ENCODE measurements at places on chromosomes 11 and 22.

GRCh38 chr11:134398079-134398444 lies 14.0 kb downstream of the B3GAT1 start:
- no peak for DNase-seq

GRCh38 chr11:69066122-69067112 lies 17.7 kb downstream of the TPCN2 start:
- no peak for DNase-seq

- DNase-seq = no peak
Measured at GRCh38 chr11:85749287-85749834, 61.6 kb downstream of the SYTL2 start.

DNA sequence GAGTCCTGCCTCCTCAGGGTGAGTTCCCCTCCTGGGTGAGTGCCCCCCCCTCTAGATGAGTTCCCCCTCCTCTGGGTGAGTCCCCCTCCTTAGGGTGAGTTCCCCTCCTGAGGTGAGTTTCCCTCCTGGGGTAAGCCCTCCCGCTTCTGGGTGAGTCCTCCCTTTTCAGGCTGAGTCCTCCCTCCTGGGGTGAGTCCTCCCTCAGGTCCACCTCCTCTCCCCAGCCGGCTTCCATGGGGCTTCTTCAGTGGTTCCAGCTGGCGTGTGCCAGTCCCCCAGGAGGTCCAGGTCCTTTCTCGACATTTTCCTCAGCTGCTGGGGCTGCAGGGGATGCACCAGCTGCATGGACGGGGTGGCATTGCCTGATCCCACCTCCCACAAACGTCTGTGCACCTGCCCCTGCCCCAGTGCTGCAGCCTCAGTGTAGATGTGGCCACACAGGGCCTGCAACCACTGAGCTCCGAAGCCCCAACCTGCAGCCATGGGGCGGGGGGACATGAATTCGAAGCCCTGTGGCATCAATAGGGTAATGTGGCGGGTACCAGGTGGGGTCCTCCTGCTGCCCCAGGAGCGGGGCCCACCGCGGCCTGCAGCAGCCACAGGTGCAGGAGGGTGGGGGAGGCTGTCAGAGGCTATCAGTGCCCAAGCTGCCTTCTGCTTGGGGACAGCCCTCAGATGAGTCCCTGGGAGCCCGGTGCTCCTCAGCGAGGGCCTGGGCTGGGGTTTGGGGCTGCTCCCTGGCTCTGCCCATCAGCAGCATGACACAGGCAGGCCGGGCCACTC lies 101.3 kb upstream of the FGF3 start:
- DNase-seq = no peak

- no peak for DNase-seq
Measured at GRCh38 chr11:44600839-44601383, 35.4 kb downstream of the CD82 start.

DNA sequence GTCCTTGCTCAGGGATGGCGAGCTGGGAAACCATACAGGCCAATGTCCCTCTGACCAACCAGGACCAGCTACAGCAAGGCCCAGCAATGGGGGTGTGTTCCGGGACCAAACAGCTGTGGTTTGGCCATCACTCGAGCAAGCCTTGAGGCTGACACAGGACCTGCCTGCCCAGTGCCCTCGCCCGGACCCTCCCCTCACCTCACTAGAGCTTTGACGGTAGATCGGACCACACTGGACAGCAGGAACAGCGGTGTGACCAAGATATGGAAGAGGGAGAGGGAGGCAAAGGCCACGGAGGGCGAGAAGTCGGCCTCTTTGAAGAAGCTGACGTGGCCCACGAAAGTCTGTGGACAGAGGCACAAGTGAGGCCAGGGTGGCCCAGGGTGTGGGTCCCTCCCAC lies 42.2 kb upstream of the KCNJ11 start:
- DNase-seq = no peak

GRCh38 chr22:36136988-36137387 lies 23.6 kb downstream of the APOL3 start:
- peak; percentile 59 for DNase-seq

DNA sequence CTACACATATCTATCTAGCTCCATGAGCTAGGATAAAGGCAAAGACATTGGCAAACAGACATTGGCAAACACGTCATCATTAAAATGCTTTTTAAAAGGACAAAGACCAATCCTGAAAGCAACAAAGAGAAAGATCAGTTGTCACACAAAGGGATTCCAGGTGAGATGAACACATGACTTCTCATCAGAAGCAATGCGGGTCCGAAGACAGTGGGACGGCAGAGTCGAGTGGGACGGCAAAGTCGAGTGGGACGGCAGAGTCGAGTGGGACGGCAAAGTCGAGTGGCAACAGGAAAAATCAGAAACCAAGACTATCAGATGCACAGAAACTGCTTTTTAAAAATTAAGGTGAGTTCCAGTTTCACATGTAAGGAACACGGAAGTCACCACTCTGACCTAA lies 609.5 kb downstream of the BRD1 start:
- DNase-seq = no peak

DNA sequence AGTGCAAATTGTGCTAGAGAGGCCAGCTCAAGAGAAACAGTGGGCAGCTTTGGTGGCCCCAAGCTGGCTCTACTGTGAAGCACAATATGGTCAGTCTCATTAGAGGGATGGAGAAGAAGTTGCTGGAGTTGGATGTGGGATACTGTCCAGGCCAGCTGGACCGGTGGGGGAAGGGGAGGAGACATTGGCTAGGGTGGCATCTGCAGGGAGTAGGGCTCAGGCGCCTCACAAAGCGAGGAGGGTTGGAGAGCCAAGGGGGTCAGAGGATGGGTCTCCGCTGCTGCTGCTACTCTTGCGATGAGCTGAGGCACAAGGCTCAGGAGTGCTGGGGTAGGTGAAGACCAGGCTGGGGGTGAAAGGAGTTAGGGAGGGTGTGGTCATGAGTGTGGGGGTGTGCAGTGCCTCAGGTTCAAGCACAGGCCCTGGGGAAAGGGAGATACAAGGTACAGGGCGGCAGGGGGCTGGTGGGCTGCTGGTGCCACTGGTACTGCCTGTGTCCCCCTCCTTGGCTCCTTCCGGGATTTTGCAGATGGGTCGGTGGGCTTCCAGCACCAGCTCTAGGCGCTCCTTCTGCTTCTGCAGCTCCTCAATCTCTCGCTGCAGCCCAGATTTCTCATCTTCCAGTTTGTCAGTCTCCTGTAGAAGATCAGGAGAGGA lies 2.3 kb downstream of the CCDC85B start:
- DNase-seq = no peak

DNA sequence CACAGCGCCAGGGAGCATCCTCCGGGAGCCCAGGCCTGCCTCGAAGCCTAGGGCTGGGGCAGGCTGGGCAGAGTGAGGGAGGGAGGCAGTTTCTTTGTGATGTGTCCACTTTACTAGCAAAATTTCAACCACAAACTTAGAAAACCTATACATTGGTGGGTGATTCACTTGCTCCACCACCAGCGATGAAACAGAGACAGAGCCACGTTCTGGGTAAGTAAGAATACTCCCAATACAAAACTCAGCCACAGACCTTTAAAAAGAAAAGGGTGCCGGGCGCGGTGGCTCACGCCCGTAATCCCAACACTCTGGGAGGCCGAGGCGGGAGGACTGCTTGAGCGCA lies 22.3 kb downstream of the CDKN1C start:
- DNase-seq = no peak

DNA sequence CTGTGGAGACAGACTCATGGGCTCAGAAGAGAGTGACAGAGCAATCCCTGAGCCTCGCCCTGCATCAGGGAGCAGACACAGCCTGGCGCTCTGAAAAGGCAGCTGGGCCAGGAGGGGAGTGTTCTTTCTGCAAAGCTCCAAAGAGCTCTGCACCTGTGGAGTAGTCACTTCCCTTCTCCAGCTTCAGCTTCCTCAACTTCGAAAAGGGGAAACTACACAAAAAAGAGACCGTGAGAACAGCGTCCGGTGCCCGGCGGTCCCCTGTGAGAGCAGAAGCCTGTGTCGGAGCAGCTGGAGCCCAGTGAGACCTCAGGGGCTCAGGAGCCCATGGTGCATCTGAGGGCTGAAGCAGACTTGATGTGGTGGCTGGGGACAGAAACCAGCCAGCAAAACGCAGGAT lies 35.1 kb downstream of the TP53I11 start:
- DNase-seq = no peak

DNA sequence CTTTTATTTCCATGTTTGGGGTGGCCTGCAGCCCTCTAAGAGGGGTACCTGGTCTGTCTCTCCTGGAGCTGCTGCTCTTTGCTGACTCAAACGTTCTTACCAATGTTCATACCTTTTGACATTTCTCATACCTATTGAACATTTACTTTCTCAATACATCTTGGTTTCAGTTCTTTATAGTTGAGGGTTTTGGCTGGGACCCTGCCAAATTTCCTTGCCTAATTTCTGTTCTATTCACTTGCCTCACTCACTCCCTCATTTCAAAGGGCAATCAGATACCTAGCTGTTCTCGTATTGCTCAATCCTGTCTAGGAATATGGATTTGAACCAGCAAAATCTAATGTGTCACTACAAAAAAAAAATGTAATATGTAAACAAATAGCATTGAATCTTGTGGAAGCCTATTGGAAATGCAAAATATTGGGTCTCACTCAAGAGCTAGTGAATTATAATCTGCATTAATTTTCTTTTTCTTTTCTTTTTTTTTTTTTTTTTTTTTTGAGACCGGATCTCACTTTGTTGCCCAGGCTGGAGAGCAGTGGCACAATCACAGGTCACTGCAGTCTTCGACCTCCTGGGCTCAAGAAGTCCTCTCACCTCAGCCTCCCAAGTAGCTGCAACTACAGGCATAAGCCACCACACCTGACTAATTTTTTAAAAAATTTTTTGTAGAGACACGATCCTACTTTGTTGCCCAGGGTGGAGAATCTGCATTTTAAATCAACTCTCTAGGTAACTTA lies 7.5 kb downstream of the OR6M1 start:
- DNase-seq = no peak

DNA sequence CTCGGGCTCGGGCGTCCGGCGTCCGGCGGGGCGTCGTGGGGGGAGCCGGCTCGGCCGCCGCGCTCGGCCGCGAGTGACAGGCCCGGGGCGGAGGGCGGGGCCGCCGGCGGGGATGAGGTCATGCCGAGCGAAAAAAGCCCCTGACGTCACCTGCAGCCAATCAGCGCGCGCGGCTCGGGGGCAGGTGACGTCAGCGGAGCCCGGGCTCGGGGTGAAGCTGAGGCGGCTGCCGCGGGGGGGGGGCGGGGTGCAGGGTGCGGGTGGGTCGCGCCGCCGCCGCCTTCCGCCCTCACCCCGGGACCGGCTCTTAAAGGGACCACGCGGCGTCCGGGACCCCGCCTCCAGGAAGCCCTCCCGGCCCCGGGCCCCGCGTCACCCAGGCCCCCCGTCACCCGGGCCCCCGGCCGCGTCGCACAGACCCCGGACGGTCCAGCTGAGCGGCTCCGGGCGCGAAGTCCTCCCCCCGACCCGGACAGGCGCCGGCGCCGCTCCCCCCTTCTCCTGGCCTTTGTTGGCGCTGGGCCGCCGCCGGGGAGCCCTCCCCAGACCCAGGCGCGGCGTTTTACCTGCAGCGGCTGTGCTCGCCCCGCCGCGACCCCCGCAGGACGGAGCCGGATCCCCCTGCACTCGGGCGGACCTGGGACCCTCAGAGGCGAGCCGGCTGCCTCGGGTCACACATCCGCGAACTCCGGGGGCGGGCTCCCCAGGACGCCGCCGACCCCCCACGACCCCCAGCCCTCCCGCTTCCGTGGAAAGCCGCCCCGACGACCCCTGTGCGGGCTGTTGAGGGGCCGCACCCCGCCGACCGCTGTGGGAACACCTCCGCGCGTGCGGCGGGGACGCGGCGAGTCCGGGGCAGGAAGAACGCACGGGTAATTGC lies at the start of gene DUSP8:
TSS of gene DUSP8 (minus strand) at position 75 of the 880 bp plus-strand sequence. CDS start 6,445 bp downstream, outside the sequence.
- DNase-seq = peak; percentile 69

- DNase-seq = no peak
Measured at GRCh38 chr22:45738206-45738605, 66.6 kb downstream of the ATXN10 start.

DNA sequence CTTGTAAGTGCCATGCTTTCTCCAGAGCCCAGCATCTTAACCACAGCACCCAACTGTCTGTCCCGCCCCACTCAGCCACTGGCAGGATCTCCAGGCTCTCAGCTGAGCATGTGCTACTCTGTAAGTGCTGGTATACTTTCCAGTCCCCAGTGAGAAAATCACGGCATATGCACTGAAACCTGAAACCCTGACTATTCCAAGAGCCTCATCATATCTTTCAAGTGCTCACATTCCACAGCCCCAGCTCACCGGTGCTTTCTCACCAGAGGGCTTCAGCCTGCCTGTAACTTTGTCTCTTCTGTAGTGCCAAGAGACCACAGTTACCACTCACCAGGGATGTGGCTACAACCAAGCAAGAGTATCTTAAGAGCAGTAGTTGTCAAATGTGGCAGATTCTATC lies 24.4 kb upstream of the PAMR1 start:
- DNase-seq = peak; percentile 95

DNA sequence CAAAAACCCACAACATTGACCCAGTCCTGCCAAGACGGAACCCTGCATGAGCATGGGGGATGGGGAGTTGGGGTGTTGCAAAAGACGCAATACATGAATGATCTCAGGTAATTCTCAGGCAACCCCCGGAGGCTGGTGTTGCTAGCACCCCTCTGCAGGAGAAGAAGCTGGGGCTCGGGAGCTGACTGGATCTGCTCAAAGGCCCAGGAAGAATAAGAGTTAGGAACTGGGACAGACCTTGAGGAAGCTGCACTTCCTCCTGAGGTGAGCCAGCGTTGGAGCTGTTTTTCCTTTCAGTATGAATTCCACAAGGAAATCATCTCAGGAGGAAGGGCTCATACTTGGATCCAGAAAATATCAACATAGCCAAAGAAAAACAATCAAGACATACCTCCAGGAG lies at the start of gene KRTAP5-9:
TSS of gene KRTAP5-9 (plus strand) at position 301 of the 400 bp plus-strand sequence. CDS start 238 bp downstream, outside the sequence.
- DNase-seq = no peak
